ENCODE measurements at places on chromosomes 1 and 21.

GRCh38 chr1:35883635-35884101 lies 659 bp downstream of the AGO1 start:
- peak; percentile 83 for DNase-seq

- DNase-seq: no peak
Observed at GRCh38 chr1:27787895-27788294, 14.9 kb downstream of the STX12 start.

DNA sequence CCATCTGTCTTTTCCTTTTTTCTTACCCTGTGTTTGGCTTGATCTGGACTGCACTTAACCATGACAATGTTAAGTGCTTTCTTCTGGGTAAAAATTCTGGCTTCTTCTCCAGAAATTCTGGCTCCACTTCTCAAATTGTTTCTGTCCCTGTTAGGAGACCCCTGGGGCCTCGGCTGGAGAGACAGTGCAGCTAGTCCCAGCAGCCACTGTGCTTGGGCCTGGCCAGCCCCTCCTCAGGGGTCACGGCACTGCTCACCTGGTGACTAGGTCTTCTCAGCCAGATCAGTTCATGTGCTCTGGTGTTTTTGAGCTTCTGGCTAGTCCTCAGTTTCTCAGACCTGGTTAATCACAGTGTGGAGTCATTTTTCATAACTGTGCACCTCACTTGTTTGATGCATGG lies 72.4 kb downstream of the ADARB1 start:
- DNase-seq: no peak

DNA sequence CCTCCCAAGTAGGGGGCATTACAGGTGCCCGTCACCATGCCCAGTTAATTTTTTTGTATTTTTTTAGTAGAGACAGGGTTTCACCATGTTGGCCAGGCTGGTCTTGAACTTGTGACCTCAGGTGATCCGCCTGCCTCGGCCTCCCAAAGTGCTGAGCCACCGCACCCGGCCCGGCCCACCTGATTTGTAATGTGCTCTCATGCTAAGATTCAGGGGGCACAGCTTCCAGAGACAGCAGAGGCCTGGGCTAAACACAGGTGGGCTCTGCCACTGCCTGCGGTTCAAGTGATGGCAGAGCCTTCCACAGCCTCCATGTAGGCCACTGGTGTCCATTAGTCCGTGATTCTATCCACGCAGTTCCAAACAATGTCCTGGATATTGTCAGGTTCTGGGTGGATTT lies 98.4 kb downstream of the PDE9A start:
- no peak for DNase-seq

- DNase-seq: no peak
Observed at GRCh38 chr21:33864150-33864549, 51.5 kb downstream of the ATP5PO start.

DNA sequence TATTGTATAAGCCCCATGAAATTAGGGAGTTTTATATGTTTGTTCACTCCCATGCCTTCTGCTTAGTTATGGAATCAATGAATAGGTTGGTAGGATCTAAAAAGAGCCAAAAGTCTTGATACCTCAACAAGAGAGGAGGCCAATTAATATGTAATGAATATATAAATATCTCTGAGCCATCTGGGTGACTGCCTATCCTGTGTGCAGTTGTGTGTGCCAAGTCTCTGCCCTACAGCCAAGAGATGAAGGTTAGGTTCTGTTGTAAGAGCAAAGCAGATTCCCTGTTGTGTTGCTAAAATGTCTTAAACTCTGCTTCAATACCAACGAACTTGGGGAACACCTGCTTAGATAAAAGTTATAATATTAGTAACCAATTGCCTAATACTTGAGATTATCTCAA lies 61.8 kb upstream of the GORAB start:
- no peak for DNase-seq

- no peak for DNase-seq
Observed at GRCh38 chr1:179779645-179780272, 36.7 kb downstream of the FAM163A start.
